Muscle of arm (tissue), 14 donors: ENCODE measurements at places on chromosomes 6 and 20. TPM values are rescaled to one million over a fixed set of nuclear protein-coding genes. Genes with fewer than 3 reads are reported as not detected.

GRCh38 chr6:163095401-163095800, 319.1 kb upstream of the QKI start:
- no peak for DNase-seq

DNA sequence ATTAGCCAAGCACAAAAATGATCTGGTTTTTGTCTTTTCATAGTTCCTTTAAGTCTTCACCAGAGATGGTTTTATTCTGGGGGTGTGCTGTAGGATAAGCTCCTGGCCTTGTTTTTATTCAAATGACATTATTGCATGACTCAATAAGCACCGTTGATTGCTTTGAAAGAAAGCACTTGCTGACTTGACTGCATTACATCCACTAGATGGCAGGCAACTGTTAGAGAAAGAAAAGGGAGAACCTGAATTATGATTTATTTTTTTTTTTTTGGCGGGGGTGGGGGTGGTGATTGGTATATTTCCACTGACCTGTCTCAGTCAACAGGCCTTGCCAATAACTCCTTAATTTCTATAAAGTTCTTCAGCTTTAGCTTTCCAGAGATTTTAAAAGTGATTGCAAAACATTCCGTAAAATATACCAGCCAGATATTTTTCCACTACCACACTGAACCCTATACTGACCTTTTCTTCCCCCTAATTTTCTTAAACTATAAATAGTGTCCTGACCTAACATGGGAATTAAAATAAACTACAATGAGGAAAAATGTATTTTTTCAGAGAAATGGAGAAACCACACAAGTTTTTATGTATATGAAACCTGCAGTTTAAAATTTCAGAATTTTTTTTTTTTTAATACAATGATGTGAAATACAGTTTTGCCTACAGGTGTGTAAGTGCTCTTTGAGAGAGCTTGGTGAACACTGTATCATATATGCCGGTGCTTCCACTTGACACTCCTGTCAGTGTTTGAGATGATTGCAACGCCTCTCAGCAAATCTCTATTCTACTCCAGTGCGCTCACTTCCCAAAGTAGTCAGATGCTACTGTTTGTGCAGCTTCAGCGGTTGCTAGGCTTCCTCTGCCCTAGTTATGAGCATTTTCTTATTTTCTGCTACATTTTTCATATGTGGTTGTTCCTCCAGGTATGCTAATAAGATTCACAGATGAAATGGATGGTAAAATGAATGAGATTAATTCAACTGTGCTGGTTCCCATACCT, 274.3 kb downstream of the CD109 start:
- peak; percentile 82 for DNase-seq

GRCh38 chr6:41626917-41627316, 11.4 kb upstream of the MDFI start:
- no peak for DNase-seq

Gene TRIM31
- polyA plus RNA-seq: not detected

Gene SOX18
- 19.3 TPM for polyA plus RNA-seq

Gene CALHM4
- not detected for polyA plus RNA-seq

Gene THBD
- 8.3 TPM for polyA plus RNA-seq
